Activated CD4-positive, CD25-positive, alpha-beta regulatory T cell (primary cell): ENCODE measurements at places on chromosomes 11 and 22.

DNA sequence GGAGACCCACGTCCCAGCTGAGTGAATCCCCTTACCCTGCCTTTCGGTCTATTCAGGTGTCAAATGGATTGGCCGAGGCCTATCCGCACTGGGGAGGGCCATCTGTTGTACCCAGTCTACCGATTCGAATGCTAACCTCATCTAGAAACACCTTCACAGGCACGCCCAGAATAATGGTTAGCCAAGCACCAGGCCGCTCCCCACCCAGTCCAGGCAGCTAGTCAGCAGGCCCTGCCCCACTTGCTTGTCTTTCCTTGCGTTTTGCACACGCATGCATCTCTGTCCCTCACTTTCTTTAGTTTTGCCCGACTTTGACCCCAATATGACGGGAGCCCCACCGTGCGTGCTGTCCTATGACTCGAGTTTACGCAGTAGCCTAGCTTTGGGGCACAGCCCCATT is 31.7 kb downstream of the PARVB start:
- DNase-seq = no peak

GRCh38 chr11:125433454-125434121 is 62.5 kb downstream of the FEZ1 start:
- DNase-seq = no peak

DNA sequence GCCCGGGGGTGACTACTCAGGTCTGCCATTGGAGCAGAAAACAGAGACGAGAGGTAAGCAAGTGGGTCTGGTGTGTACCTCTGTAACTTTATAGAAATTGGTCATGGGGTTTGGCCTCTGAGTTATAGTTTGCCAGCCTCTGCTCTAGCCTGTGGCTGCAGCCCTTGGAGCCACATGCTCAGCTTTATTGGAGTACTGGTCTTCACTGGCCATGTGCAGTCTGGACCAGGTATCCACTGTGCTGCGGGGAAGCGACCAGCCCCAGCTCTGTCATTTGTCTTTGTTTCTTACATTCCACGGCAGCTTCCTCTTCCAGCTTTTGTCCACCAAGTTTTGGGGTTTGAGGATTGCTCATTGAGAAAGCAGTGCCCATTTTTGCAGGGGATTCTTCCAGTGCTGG is 453.4 kb downstream of the TBC1D22A start:
- DNase-seq = no peak

- no peak for DNase-seq
Measured at GRCh38 chr11:132777067-132777975, 755.0 kb downstream of the OPCML start.

DNA sequence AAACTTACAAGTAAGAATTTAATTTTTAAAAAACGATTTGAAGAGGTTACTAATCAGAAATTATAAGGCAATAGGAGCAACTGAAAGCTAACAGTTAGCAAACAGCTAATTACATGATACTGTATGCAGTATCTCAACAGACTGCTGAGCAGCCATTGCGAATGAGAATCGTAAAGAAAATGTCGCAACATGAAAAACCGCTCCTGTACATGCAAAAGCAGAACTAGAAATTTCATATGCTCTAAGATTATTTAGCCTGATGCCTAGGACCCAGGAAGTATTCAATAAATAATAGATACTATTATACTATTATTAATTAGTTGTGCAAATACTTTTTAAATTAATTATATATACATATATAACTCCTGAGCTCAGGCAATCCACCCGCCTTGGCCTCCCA is 48.7 kb upstream of the EP300 start:
- DNase-seq = no peak

GRCh38 chr11:19276859-19277808 is 36.4 kb upstream of the E2F8 start:
- DNase-seq = no peak

DNA sequence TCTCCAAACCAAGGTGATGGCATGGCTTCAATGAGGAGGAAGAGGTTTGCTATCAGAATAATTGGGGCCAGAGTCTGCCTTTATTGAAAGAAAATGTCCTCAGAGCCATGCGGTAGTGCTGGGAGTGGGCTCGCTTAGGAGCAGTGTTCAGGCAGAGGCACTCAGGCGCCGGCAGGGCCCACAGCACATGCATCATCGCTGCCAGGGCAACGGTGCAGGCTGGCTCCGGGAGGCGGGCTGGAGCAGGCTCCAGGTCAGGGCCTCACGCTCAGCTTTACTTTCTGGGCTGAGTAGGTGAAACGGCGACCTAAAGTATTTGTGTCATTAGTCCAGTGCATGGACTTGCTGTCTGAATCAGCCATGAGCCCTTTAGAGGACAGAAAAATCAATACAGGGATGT is 169.9 kb upstream of the CCDC90B start:
- DNase-seq = no peak

- no peak for DNase-seq
Measured at GRCh38 chr22:37764622-37765021, 43.1 kb upstream of the GCAT start.

GRCh38 chr11:2649848-2650247 is 49.9 kb downstream of the KCNQ1OT1 start:
- no peak for DNase-seq

- DNase-seq = peak; percentile 37
Measured at GRCh38 chr22:35648066-35649025, at the start of gene APOL6. Gene APOL6, plus strand, starts transcription at chr22:35648446. Its CDS starts 7,980 bp downstream, at chr22:35656426.

DNA sequence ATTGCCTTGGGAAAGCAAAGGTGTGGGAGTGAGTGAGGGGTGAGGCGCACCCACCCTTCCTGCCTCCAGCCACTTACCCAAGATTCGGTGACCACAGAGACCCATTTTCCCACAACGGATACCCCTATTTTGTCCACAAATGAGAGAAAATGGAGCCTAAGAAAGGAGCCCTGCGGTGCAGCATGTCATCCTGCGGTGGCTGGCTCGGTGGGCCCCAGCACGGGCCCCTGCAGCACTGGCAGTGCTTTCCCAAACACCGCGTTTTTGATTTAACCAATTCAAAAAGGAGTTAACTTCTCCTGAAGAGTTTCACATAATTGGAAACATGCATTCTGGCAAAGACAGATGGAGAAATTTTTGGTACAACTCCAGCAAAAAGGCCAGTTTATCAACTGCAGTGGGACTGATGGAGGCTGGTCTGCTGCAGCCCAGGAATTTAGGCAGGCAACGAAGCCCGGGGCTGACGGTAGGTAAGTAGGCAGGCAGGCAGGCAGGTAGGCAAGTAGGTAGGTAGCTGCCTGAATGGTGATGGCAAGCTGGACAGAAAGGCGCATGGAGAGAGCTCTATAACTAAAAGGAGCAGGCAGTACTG is 84.2 kb downstream of the FDX1 start:
- DNase-seq = no peak

DNA sequence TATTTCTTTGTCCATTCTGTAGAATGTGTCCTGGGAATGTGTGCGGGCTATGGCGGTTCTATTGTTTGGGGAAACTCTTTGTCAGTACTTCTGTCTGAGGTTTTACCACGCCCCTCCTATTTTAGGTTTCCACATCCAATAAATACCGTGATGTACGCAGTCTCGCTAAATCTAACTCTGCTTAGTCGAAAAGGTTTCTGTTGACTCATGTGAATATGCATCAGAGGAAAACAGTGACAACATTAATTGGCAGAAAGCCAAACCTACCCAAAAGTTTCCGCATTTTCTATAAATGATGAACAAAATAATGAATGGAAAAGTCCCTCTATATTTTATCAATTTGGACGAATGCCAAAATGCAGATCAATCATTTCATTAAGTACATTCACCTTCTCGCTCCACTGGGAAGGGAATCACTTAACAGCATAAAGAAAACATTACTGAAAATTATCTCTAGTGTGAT is 143.4 kb downstream of the MAML2 start:
- no peak for DNase-seq

DNA sequence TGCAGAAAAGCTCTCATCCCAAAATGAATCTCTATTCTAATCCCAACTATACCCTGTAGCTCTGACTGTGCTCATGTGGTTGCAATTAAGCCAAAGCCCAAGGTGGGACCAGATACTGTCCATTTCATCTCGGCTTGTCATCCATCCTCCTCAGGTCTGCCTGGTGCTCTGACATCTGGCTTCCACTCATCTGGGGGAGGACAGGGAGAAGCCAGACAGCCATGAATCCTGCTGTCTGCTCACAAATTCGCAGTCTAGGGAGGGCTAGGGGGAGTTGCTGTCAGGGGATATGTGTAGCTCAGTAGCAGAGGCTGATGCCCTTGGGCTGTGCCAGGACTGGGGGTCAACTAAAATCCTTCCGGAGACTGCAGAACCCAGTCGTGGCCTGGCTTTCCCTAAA is 167.1 kb downstream of the ETS1 start:
- DNase-seq = no peak

DNA sequence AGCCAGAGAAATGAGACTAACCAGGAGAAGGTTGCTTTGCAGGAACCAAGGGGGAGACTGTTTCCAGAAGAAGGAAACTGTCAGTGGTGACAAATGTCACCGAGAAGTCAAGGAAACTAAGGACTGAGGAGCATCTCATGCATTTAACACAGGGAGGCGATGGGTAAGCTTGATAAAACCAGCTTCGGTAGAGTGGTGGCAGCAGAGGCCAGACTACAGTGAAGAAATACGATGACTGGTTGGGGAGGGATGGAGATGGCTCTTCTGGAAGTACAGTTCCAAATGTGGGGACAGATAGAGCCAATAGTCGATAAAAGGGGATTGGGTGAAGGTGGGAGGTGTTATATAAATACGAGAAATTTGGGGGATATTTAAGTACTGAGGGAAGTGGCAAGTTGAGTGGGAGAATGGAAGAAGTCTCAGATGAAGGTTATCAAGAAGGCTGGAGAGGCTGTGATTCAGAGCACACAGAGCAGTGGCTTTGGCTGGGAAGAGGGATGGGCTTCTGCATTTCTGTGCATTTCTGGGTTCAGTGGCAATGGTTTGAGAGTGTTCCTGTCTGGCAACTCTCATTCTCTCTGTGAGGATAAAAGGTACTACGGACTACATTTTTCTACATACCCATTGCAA is 29.2 kb downstream of the SC5D start:
- no peak for DNase-seq

DNA sequence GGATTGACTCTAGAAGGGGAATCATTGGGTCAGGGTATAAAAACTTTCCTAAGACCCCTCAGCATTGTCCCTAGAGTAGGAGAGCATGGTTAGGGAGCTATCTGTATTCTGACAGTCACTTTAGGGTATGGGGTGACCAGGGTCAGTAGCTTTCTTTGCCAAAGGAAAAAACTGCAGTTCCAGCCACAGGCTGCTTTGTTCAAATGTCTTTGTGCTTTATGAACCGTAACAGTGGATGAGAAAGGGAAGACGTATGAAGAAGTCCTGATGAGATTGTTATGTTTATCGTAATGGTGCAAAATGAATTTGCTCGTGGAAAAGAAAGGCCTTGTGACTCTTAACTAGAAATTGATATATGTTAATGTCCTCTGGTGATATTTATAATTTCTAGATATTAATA is 30.0 kb downstream of the CYB5R2 start:
- DNase-seq = no peak

- no peak for DNase-seq
Measured at GRCh38 chr11:70016666-70017367, 61.3 kb upstream of the ANO1 start.

DNA sequence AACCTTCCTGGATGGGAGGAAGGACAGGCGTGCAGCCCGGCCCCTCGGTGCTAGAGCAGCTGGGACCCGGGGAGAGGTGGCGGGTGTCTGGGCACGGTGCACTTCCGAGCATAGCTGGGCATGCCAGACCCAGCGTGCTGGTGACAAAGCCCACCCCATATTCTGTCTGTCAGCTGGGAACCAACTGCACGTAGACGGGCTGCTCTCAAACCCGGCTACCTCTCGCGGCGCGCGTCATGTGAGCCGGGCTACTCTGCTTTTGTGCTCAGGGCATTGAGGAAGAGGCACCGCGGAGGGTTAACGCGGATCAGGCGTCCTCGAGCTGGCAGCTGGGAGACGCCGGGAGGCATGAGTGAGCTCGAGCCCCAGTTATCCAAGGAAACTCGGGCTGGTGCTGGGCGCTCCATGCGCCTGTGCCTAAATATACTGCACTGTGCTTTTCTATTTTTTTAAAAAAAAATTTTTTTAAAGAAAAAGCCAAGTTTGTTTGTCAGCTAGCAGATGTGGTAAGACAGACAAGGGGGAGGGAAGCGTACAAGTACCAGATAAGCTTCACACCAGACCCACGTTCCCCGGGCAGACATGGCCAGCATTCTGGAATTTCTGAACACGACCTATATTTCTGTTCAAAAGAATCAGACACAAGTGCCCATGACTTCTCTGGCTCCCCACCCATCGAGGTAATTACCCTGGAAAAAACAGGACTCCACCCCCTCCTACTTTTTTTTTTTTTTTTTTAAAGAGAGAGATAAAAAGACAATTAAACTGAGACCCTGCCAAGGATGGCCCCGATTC is 425.6 kb downstream of the SHANK2 start:
- DNase-seq = no peak

DNA sequence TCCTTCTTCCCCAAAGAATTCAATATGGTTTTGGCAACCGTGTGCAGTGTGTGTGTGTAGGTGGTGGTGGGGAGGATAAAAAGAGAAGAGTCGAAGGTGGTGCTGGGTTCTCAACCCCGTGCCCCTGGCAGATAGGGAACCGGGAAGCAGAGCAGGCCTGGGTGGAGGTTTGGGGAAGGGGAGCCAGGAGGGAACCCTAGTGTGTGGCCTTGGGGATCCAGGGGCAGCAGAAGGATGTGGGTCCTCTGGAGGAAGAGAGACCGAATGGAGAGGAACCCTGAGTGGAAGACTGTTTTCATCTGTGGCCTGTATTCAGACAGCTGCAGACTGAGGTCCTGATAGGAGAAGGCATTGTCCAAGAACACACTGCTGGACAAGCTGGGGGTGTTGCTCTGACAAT is 73.3 kb upstream of the B3GAT1 start:
- DNase-seq = no peak

- no peak for DNase-seq
Measured at GRCh38 chr11:16356761-16357393, 531 bp upstream of the SOX6 start.

DNA sequence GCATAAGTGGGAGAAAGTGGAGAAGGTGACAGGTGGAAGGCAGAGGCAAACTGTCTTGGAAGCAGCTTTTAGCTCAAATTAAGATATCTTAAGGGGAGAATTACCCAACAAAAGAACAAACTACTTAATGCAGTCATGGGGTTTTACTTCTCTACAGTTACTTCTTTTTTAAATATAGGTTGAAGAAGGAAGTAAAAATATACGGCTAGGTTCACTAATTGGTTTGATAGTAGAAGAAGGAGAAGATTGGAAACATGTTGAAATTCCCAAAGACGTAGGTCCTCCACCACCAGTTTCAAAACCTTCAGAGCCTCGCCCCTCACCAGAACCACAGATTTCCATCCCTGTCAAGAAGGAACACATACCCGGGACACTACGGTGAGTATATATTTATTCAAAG is 40.8 kb downstream of the PDHX start:
- no peak for DNase-seq

GRCh38 chr11:442611-443081 is 835 bp upstream of the ANO9 start:
- no peak for DNase-seq

GRCh38 chr11:15615398-15616096 is 500.8 kb downstream of the INSC start:
- DNase-seq = no peak

DNA sequence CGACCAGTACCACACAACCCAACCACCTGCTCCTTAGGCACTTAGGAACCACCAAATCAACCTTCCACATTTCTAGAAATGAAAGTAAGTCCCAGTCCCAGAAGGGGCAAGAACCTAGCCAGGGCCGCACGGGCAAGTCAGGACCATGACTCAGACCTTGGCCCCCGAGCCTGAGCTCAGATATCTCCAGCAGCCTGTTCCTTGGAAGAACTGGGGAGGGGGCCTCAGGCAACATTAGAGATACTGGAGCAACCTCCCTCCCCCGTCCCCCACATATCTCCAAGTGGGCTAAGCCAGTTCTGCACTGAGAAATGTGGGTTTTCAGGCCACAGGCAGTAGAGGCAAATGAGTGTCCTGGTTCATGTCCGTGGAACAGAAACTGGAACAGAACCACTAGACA is 7.7 kb downstream of the ARAP1 start:
- DNase-seq = no peak
